GM12864 (cell line): ENCODE measurements at places on chromosomes 16 and 17.

GRCh38 chr16:66919569-66920298 is 1.0 kb upstream of the CDH16 start:
- DNase-seq: no peak

DNA sequence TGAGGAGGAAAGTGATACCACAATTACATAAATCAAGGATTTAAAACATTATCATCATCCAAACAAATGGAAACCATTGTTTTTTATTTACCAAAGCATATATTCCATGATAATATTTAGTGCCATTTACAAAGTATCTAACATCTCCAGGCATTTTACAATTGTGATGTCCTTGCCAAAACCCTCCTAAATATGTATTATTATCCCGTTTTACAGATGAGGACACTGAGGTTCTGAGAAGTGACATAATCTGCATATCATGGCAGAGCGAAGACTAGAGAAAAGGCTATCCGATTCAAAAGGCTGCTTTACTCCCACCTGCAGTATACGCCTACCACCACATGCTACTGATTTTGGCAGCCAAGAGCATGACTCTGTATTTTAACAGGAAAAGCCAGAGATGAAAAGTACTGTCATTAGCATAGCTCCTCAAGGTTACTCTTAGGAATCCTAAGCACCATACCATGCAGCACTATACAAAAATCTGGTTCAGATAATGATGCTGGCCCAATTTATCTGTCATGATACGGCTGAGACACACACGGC is 301.4 kb downstream of the CA10 start:
- DNase-seq: no peak

- DNase-seq: no peak
Measured at GRCh38 chr16:60091529-60091928, 1357.4 kb upstream of the GOT2 start.

DNA sequence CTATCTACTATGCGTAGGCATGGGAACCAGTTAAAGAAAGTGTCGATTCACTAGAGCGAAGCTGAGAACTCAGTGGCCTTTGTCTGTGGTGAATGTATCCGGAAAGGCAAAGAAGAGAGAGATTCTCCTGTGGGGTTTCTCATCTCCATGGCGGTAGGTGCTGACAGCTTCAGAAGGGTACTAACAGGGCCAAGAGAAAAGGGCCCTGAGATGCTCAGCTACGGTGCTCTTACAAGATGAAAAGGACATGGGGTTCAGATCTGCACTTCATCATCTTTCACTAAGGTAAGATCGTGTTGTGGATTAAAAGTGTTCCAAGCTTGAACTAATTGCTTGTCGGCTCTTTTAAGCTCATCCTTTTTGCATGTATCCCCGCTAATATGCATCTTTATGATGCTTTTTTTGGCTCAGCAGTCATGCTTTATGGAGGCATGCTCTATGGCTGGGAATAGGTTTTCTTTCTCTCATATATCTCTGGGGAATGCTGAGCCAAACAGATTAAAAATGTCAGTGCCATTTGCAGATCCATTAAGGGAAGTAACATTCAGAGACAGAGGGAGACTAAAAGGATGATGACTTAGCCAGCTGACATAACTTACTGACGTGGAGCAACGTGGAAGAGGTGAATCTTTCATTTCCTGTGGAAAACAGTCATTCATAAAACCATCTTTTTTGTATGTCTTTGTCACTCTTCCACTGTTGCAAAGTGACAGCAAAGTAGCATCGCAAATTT is 29.9 kb downstream of the KCNJ16 start:
- no peak for DNase-seq

DNA sequence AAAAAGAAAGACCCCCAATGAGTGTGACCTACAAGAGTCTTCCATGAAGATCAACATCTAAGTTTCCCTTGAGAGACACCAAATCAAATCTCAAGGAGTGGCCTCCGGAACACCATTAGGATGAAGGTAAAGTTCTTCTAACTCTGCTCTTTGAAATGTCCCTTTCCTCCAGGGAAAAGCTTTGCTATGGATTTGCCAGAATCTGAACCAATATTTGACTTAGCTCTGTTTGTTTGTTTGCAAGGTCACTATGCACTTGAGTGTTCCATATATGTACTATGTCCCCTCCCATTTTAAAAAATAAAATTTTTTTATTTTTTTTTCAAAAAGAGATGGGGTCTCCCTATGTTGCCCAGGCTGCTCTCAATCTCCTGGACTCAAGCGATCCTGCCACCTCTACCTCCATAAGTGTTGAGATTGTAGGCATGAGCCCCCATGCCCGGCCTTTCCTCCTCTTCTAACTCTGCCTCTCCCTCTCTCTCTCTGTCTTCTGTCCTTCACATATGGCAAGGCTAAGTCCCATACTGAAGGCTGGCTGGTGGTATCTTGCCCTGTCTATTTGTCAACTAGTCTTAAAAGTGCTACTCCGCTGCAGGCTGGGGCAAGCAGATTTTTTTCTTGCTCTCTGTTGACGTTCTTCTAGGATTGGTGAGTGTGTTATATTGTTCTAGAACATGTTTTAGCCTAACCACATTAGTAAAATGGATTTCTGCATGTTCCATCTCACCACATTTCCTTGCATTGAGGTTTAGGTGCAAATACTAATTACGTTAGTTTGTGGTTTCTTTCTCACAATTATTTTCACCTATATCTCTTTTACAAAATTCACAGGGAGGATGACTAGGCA is 276.7 kb upstream of the DYNLRB2 start:
- DNase-seq: no peak

GRCh38 chr17:18920911-18921441 is 31.0 kb upstream of the SLC5A10 start:
- DNase-seq: peak; percentile 65

GRCh38 chr16:11114366-11115164 is 141.4 kb downstream of the SOCS1 start:
- no peak for DNase-seq
